ENCODE measurements at places on chromosomes 2 and 18. TPM values are rescaled to one million over a fixed set of nuclear protein-coding genes. Genes with fewer than 3 reads are reported as not detected.

The CD8B2 gene
- total RNA-seq = 0.05 TPM

The GPBAR1 gene
- 0.77 TPM for total RNA-seq

- no peaks in the 10 kb centered on the region for H3K36me3 ChIP-seq
- peaks cover 1% of the 10 kb centered on the region for H3K27me3 ChIP-seq
- H3K4me1 ChIP-seq = peaks cover 4% of the 10 kb centered on the region
- no peak overlapping the region for H3K27ac ChIP-seq
- H3K4me3 ChIP-seq = no peak overlapping the region
These were observed 132.5 kb downstream of the NCOA1 start for GRCh38 chr2:24623535-24623934.

GRCh38 chr18:46068763-46069162, 3.3 kb downstream of the PSTPIP2 start:
- peaks cover 4% of the 10 kb centered on the region for H3K4me1 ChIP-seq
- H3K27me3 ChIP-seq = peaks cover 9% of the 10 kb centered on the region
- H3K27ac ChIP-seq = no peak overlapping the region
- no peaks in the 10 kb centered on the region for H3K36me3 ChIP-seq
- H3K4me3 ChIP-seq = no peak overlapping the region
- no peak for DNase-seq

The ARMC9 gene
- total RNA-seq = 18.3 TPM

The OTOS gene
- total RNA-seq = not detected

- H3K27ac ChIP-seq = no peak overlapping the region
- peak; percentile 1 for DNase-seq
- H3K36me3 ChIP-seq = no peaks in the 10 kb centered on the region
- H3K27me3 ChIP-seq = no peaks in the 10 kb centered on the region
- H3K4me3 ChIP-seq = no peak overlapping the region
These were observed 90.6 kb downstream of the TWIST2 start for GRCh38 chr2:238938401-238939055.

GRCh38 chr2:209519271-209519670, 95.4 kb downstream of the MAP2 start:
- no peaks in the 10 kb centered on the region for H3K36me3 ChIP-seq
- no peak for DNase-seq
- H3K27me3 ChIP-seq = no peaks in the 10 kb centered on the region
- H3K27ac ChIP-seq = no peak overlapping the region

- no peak for DNase-seq
- H3K4me1 ChIP-seq = peaks cover 4% of the 10 kb centered on the region
- H3K4me3 ChIP-seq = no peak overlapping the region
- no peak overlapping the region for H3K27ac ChIP-seq
- no peaks in the 10 kb centered on the region for H3K27me3 ChIP-seq
- H3K36me3 ChIP-seq = no peaks in the 10 kb centered on the region
These were observed 6.4 kb downstream of the TRAK2 start for GRCh38 chr2:201444746-201445465.

DNA sequence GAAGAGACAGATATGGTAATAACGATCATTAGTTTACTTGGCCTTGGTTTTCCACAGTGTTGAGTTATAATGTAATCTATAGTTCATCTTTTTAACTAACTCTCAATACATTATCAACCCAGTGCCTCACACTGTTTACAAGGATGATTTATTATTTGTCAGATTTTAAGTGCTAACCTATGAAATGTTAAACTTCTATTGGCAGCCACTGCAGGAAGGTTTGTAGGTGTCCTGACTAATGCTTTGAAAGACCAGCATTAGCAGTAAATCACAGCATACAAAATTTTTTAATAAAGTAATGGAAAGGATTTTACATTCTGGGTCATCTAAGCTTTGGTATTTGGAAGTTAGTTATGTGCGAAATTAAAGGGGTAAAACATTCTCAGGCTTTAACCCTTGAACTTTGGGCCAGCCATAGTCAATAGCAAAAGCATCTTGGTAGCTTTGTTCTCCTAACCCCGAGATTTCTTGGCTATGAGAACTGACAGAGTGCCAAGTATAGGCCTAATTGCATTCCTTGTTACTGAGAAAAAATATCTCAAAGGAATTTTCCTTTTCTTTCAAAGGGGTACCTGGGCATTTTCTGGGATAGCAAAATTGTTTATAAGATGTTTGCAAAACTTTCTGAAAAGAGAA, 30.6 kb downstream of the SPATS2L start:
- H3K36me3 ChIP-seq = no peaks in the 10 kb centered on the region
- DNase-seq = no peak
- H3K27ac ChIP-seq = no peak overlapping the region
- peaks cover 2% of the 10 kb centered on the region for H3K27me3 ChIP-seq
- peaks cover 23% of the 10 kb centered on the region for H3K4me1 ChIP-seq

DNA sequence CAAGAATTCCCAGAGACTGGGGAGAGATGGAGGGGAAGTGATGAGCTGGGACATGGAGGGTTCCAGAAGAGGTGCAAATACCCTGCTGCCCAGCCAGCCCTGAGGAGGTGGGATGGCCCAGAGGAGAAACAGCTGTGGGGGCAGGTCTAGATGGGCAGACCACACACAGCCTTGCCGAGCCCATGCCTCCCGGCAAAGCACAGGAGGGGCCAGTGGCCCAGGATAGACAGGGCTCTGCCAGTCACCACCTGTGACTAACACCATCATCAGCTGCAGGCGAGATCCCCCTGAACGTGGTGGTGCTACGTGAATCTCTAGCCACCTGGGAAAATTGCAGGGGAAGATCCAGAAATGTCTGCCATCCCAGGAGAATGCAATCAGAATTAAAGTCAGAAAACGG, 39.4 kb downstream of the SCTR start:
- no peak for DNase-seq
- no peak overlapping the region for H3K4me3 ChIP-seq
- H3K27ac ChIP-seq = no peak overlapping the region

GRCh38 chr2:181780047-181780651, 99.8 kb upstream of the NEUROD1 start:
- H3K27me3 ChIP-seq = peaks cover 3% of the 10 kb centered on the region
- no peak for DNase-seq
- H3K4me1 ChIP-seq = peaks cover 49% of the 10 kb centered on the region
- no peak overlapping the region for H3K4me3 ChIP-seq
- H3K27ac ChIP-seq = peak overlapping the region; percentile 65
- H3K36me3 ChIP-seq = no peaks in the 10 kb centered on the region

- peaks cover 4% of the 10 kb centered on the region for H3K27me3 ChIP-seq
- DNase-seq = no peak
- peaks cover 10% of the 10 kb centered on the region for H3K36me3 ChIP-seq
- peaks cover 22% of the 10 kb centered on the region for H3K4me1 ChIP-seq
These were observed 357.0 kb downstream of the TSN start for GRCh38 chr2:122112216-122113005.

DNA sequence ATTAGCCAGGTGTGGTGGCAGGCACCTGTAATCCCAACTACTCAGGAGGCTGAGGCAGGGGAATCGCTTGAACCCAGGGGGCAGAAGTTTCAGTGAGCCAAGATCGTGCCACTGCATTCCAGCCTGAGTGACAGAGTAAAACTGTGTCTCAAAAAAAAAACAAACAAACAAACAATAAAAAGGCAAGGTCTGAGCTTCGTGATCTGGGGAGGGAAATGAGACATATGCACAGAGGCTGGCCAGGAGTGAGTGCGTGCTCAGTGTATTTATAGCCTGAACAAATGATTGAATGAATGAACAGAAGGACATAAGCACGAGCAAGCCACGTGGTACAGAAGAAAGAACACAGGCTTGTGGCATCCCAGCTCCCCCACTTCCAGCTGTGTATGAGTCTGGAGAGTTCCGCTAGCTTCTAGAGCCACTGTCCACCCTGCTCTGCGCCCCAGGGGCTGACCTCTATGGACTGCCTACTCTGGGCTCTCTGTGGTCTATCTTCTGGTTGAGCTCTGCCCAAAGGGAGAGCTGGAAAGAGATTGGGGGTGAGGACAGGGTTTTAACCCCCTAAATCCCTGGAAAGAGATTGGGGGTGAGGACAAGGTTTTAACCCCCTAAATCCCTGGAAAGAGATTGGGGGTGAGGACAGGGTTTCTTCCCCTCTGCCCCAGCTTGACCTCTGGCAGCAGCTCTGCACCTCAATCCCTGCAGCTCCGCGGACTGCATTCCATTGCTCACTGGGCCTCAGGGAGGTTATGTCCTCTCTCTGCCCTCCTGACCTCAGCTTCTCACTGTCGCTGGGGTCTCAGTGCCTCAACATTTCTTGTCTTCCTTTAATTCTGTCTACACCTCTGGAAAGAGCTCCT, 11.0 kb upstream of the ROCK2 start:
- H3K27me3 ChIP-seq = peaks cover 2% of the 10 kb centered on the region
- no peak for DNase-seq
- H3K4me3 ChIP-seq = no peak overlapping the region
- no peak overlapping the region for H3K27ac ChIP-seq
- no peaks in the 10 kb centered on the region for H3K36me3 ChIP-seq

GRCh38 chr2:200373973-200374416, 67.5 kb downstream of the SPATS2L start:
- peaks cover 34% of the 10 kb centered on the region for H3K4me1 ChIP-seq
- no peak overlapping the region for H3K4me3 ChIP-seq
- no peak overlapping the region for H3K27ac ChIP-seq
- H3K36me3 ChIP-seq = no peaks in the 10 kb centered on the region
- no peaks in the 10 kb centered on the region for H3K27me3 ChIP-seq

DNA sequence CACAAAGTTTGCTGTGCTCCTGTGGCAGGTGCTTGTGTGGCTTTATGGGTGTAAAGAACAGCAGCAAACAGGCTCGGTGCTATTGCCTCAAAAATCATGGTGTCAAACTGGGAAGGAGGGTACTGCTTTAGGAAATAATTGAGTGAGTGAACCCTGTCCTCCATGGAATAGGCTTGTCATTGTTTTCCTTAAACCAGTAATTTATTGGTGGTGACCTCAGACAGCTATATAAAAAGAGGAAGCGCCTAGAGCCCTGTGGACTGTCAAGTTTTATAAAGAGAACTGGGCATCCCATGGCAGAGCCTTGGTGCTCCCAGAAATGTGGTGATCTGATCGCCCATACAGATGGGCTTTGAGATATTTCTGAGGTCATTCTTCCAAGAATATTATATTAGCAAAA, 4.7 kb upstream of the CXCR4 start:
- no peak for DNase-seq
- no peak overlapping the region for H3K27ac ChIP-seq
- H3K36me3 ChIP-seq = no peaks in the 10 kb centered on the region
- peaks cover 25% of the 10 kb centered on the region for H3K4me1 ChIP-seq
- H3K4me3 ChIP-seq = no peak overlapping the region

DNA sequence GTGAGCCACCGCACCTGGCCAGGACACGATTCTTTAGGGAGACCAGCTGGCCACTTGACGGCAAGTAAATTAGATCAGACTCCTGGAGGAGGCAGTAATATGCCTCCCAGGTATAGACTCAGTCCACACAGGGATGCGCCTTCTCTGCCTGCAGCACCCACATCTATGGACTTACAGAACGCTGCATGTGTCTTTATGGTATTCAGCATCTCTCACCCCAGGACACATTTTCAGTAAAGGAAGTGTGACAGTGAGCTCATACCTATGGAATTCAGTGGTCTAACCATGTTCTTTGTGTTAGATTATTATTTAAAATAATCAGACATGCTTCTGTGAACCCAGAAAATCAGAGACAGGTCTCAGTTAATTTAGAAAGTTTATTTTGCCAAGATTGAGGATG, 5.9 kb upstream of the NARS1 start:
- no peak overlapping the region for H3K4me3 ChIP-seq
- peaks cover 5% of the 10 kb centered on the region for H3K27me3 ChIP-seq
- no peak overlapping the region for H3K27ac ChIP-seq
- peaks cover 5% of the 10 kb centered on the region for H3K36me3 ChIP-seq
- peaks cover 9% of the 10 kb centered on the region for H3K4me1 ChIP-seq

GRCh38 chr2:234258562-234259141, 208.2 kb downstream of the SPP2 start:
- H3K27ac ChIP-seq = no peak overlapping the region
- H3K4me1 ChIP-seq = no peaks in the 10 kb centered on the region
- H3K4me3 ChIP-seq = no peak overlapping the region

The MEP1B gene
- total RNA-seq = 0.15 TPM

DNA sequence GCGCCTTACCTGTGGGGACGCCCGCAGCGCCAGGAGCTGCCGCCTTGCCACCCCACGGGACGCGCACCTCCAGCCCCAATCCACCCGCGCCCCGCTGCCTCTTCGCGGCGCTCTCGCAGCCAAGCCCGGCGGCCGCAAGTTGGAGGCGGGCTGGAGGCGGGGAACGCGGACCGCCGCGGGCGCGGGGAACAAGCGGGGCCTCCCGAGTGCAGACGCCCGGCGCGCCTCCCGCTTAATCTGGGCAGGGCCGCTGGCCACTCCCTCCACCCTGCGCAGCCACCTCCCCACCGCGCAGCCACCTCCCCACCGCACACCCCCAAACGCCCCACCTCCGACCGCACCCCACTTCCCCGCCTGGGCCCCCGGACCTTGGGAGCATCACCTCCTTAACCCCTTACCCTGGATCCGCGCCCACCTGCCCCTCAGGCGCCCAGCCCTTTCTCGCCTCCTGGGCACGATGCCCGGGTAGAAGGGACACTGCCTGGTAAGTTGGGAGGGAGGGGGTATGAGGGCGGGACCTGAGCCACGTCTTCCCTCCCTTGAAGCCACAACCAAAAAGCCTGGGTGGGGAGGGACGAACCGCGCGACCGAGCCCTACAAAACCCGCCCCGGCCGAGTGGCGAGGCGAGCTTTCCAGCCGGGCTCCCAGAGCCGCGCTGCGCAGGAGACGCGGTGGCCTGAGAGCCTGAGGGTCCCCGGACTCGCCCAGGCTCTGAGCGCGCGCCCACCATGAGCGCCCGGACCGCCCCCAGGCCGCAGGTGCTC, at the start of the genes COL4A3 and COL4A4:
Gene COL4A3 (plus strand): TSS at position 627 of the 765 bp plus-strand sequence. CDS start 103 bp downstream, at position 730.
Gene COL4A4 (minus strand): TSS at position 208 of the 765 bp plus-strand sequence. CDS start 16,722 bp downstream, outside the sequence.
- peaks cover 6% of the 10 kb centered on the region for H3K4me1 ChIP-seq
- H3K36me3 ChIP-seq = no peaks in the 10 kb centered on the region
- peaks cover 17% of the 10 kb centered on the region for H3K27me3 ChIP-seq
- H3K27ac ChIP-seq = no peak within 1 kb of the TSS

- no peak for DNase-seq
- peaks cover 4% of the 10 kb centered on the region for H3K27me3 ChIP-seq
These were observed 203.9 kb downstream of the MTX2 start for GRCh38 chr2:176473177-176473576.

DNA sequence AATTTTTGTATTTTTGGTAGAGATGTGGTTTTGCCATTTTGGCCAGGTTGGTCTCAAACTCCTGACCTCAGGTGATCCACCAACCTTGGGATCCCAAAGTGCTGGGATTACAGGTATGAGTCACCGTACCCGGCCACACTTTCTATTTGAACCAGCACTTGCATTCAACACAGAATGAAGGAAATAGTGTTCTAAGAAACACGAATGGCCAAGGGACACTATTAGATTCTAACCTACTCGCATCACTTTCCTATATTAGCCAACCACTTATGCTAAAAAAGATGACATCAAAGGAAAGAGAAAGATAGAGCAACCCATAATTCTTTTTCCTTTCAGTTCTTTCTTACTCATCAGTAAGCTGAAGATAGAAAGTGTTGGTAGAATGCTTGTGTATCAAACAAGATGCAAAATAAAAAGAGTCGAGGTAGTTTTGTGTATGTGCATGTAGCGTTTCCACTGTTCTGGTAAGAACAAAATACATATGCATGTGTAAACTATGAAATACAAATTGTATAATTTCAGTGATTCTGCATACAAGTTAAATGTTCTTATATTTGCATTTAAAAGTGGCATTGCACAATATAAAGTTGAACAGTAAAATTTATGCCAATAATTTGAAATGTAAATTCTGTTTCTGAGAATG, 247.6 kb downstream of the CDCA7 start:
- peaks cover 4% of the 10 kb centered on the region for H3K4me1 ChIP-seq
- H3K4me3 ChIP-seq = no peak overlapping the region
- H3K36me3 ChIP-seq = no peaks in the 10 kb centered on the region
- no peak overlapping the region for H3K27ac ChIP-seq

Data from endothelial cell (in vitro differentiated cells).